Daoy (cell line): ENCODE measurements at places on chromosomes 2 and 18.

DNA sequence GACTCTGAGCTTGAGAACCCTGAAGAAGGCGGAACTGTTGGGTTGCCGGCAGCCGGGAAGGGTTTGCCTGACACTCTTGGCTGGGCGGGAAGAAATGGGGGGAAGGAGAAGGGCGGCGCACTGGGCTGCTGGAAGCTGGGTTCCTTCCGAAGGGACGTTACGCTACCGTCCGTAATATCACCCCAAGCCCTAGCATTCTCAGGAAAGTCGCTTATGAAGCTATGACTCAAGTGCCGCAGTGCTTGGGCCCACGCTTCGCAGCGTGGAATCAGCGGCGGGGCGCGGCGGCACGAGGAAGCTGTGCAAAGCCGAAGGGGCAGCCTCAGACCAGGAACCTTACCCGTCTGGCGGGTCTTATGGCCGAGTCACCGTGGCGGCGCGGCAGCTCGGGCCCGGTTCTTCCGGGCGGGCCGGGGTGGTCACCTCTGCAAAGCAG lies 50.2 kb upstream of the SIGLEC15 start:
- peak; percentile 63 for DNase-seq

DNA sequence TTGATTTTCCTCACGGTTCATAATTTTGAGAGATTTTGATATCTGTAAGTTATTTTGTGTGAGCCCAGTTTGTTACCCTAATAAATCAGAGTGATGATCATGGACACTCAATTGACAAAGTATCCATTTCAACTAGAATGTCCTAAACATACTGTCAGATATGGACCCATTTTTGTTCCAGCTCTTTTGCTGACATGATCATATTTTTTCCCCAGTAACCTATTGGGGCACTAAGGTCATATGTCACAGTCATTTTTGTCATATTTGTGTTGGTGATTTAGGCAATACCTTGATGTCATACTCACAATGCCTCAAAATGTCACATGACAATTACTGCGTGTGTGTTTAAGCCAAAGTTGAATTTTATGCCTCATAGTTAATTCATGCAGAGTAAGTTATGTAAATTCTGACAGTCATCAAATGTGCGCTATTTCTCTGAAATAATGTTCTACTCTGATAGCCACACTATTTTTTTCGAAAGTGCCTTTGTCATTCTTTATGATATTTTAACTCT lies 218.7 kb downstream of the ARHGAP15 start:
- DNase-seq: no peak

GRCh38 chr2:152200565-152201465 lies 25.3 kb upstream of the STAM2 start:
- peak; percentile 99 for DNase-seq

DNA sequence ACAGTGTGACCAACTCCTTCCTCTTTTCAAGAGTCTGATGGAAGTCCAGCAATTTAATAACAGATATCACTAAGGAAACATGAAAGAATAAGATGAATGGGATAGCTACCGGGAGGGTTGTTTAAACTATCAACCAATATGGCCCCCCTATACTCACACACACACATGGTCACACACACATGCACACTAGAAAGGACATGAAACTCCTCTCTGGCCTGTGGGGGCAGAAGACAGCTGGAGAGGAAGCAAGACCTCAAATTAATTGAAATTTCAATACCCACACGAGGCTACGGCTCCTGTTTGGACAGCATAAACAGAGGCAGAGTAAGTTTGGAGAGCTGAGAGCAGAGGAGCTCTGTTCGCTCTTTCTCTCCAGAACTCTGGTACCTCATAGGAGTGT lies 34.7 kb upstream of the REEP1 start:
- DNase-seq: no peak

DNA sequence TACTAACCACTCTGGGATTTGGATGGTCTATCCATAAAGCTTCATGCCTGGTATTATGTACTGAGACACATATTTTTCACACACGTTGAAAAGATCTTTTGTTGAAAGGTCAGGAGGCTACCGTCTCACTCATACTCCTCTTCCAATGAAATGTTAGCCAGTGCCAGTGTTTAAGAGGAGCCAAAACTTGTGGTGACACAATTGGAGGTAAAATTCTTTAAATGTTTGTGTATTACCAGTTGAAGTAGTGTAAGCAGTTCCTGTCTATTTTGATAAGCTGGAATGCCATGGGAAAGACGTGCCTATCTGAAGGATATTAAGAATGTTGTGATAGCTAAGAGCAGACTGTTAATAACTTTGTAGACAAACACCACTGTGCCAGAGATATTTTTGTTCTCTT lies 32.1 kb downstream of the MARCHF7 start:
- peak; percentile 32 for DNase-seq

DNA sequence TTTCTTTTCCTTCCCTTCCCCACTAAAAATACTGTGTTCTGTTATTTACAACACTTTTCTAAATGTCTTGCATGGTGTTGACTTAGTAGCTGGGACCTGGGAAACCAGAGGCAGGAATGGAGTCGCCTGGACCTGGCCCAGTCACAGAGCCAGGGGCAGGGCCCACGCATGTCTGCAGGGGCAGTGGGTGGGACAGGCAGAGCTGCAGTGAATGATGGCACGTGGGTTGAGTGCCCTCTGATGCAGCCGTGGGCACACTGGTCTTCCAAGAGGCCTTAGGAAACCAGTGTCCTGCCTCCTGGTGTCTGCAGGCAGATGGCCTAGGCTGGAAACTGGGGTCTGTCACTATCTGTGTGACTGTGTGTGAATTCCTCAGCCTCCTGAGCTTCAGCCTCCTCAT lies 46.8 kb downstream of the ARHGEF4 start:
- no peak for DNase-seq

DNA sequence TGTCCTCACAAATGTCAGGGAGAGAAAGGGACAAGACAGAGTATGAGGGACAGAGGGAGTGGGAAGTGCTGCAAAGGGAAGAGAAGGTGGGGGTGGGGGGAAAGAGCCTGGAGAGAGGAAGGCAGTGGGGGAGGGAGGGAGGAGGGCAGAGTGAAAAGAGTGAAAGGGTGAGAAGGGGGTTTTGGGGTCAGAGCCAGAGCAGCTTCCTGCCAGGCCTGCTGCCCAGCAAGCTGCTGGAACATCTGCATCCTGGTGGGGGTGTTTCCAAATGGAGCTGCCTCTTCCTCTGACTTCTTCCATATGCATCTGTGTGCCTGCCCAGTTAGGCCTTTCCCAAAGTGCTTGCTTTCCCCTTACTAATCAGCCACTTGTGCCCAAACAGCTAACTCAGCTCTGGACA lies 94.3 kb upstream of the CELF4 start:
- no peak for DNase-seq

- no peak for DNase-seq
Measured at GRCh38 chr2:190105554-190105953, 43.0 kb upstream of the MSTN start.

DNA sequence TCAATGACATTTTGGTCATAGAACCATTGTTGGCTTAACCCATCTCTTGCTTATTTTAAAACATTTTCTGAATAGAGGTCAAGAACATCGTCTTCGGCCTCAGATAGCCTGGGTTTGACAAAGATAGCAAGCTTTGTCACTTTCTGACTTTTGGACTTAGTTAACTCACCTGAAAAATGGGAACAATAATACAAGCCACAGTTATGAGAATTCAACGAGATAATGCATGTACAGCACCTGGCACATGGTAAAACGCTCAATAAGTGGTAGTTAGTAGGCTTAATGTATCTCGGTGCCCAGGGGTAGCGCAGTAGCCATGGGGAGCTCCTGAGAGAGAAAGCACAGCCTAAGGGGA lies 446 bp upstream of the COPS7B start:
- DNase-seq: no peak
